ENCODE measurements at places on chromosomes 4 and X. TPM values are rescaled to one million over a fixed set of nuclear protein-coding genes. Genes with fewer than 3 reads are reported as not detected.

Gene PAPSS1
- total RNA-seq, result 62.9 TPM

DNA sequence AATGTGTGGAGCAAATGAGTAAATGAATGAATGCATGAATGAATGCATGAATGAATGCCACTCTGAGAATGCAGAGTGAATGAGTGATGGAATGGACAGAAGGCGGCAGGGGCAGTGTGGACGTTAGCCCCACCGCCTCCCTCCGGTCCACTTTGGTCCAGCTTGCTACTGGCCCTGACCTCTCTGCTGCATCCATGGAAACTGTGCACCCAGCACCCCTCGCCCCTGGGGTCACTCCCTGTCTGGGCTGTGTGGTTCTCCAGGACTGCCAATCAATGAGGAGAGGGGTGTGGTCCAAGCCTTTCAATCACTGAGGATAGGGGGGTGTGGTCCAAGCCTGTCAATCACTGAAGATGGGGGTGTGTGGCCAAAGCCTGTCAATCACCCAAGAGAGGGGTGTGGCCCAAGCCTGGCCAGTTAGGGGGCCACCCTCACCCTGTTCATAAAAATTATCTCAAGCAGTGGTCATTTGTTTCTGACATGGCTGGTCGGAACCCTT is 39.2 kb upstream of the ASMTL start:
- no peak for DNase-seq

Gene TKTL1
- total RNA-seq, result 0.32 TPM

GRCh38 chr4:86961605-86962295 is 26.9 kb downstream of the AFF1 start:
- no peak for DNase-seq

Gene TNMD
- 4.3 TPM for total RNA-seq

DNA sequence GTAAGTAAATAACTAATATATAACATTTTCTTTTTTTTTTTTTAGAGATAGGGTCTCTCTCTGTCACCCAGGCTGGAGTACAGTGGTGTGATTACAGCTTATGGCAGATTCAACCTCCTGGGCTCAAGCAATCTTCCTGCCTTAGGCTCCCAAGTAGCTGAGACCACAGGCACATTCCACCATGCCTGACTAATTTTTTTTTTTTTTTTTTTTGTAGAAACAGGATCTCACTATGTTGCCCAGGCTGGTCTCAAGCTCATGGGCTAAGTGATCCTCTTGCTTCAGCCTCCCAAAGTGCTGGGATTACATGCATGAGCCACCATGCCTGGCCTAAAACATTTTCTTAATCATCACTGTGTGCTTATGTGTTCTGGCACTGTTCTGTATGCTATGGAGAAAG is 32.8 kb downstream of the MGARP start:
- no peak for DNase-seq

DNA sequence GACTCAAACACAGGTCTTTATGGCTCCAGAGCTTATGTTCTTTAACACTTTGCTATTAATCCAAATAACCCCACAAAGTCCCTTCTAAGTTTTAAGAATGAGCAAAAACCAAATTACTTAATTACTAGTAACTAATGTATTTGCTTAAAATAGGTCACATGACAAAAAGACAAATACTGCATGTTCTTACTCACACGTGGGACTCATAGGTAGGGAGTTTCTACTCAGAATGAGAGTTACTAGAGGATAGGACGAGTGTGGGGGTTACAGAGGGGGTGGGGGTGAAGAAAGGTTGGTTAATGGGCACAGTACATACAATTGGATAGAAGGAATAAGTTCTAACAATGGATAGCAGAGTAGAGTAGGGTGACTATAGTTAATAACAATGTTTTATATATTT is 5.8 kb downstream of the RPS6KA3 start:
- DNase-seq, result no peak

Gene XAGE1A
- not detected for total RNA-seq

GRCh38 chr4:7074426-7074825 is 6.6 kb upstream of the GRPEL1 start:
- DNase-seq, result no peak

Gene FGD1
- total RNA-seq, result 5.7 TPM

- DNase-seq, result no peak
These were observed 192.7 kb downstream of the GABRG1 start for GRCh38 chr4:45931154-45931553.

- no peak for DNase-seq
These were observed 13.1 kb downstream of the ACSL1 start for GRCh38 chr4:184812651-184813181.

DNA sequence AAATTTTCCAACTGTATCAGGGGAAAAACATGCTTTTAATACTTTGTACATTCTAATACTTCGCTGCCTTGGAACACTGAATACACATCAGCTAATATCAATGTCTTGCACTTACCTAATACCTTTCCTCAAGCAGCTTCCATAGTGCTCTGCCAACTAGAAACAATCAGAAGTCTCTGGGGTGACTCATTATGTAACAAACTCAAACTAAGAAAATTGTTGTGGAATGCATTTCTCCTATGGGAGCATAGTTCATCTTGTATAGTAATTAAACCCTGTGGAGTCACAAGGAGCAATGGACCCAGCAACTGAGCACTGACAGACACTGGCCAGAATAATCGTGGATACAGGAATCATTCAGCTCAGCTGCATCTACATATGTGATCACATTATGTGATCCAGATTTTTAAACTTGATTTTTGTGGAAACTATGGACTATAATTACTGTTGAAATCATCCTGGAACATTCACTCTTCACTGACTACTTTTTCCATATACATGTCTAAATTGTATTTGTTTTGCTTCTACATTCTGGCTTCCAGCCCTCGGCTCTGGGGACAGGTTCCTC is 496.9 kb downstream of the TMA16 start:
- DNase-seq, result no peak

DNA sequence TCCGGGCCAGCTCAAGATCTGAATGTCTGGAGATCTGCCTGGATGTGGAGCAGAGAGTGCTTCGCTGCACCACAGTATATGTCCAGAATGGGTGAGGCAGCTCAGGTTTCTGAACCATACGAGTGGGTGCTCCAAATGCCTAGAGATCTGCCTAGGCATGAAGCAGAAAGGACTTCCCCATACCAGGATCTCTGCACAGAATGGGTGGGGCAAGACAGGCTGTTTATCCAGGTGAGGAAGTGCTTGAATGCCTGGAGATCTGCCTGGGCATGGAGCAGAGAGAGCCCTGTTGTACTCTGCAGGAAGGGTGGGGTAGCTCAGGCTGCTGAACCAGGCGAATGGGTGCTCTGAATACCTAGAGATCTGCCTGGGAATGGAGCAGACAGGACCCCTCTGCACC is 45.4 kb upstream of the MAGEC2 start:
- DNase-seq, result no peak
